ENCODE measurements at places on chromosomes 11 and 22. TPM values are rescaled to one million over a fixed set of nuclear protein-coding genes. Genes with fewer than 3 reads are reported as not detected.

- no peak for DNase-seq
These were observed 32.1 kb downstream of the APOL5 start for GRCh38 chr22:35749808-35750207.

ZNF143 gene
- 22.7 TPM for total RNA-seq

- no peak for DNase-seq
These were observed 60.0 kb upstream of the SORL1-AS1 start for GRCh38 chr11:121512468-121513465.

GRCh38 chr11:1727861-1728260 is 22.5 kb downstream of the IFITM10 start:
- no peak for DNase-seq

GRCh38 chr11:128664317-128664716 is 29.6 kb upstream of the FLI1 start:
- DNase-seq: no peak

- DNase-seq: no peak
These were observed 25.5 kb downstream of the MYBPC3 start for GRCh38 chr11:47327025-47327424.

DNA sequence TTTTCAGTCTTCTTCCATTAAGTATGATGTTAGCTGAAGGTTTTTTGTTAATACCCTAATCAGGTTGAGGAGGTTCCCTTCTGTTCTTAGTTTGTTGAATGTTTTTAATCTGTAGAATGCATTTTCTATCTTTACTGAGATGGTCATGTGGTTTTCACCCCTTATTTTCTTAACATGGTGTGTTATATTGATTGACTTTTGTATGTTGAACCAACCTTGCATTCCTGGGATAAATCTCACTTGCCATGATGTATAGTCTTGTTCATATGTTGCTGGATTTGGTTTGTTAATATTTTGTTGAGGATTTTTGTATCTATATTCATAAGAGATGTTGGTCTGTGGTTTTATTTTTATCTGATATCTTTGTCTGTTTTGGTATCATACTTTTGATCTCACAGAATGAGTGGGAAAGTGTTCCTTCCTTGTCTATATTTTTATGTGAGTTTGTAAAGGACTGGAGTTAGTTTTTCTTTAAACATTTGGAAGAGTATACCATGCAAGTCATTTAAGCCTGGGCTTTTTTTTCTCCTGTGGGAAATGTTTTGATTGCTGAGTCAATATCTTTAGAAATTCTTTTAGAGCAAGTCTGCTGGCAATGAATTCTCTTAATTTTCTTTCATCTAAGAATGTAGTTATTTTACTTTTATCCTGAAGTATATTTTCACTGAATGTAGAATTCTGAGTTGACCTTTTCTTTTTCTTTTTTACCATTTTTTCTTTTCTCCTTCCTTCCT is 5.5 kb upstream of the P4HA3 start:
- DNase-seq: no peak

APOL5 gene
- total RNA-seq: not detected

POU2AF2 gene
- total RNA-seq: not detected

- no peak for DNase-seq
These were observed 69.4 kb upstream of the FGF3 start for GRCh38 chr11:69888483-69889181.

DNA sequence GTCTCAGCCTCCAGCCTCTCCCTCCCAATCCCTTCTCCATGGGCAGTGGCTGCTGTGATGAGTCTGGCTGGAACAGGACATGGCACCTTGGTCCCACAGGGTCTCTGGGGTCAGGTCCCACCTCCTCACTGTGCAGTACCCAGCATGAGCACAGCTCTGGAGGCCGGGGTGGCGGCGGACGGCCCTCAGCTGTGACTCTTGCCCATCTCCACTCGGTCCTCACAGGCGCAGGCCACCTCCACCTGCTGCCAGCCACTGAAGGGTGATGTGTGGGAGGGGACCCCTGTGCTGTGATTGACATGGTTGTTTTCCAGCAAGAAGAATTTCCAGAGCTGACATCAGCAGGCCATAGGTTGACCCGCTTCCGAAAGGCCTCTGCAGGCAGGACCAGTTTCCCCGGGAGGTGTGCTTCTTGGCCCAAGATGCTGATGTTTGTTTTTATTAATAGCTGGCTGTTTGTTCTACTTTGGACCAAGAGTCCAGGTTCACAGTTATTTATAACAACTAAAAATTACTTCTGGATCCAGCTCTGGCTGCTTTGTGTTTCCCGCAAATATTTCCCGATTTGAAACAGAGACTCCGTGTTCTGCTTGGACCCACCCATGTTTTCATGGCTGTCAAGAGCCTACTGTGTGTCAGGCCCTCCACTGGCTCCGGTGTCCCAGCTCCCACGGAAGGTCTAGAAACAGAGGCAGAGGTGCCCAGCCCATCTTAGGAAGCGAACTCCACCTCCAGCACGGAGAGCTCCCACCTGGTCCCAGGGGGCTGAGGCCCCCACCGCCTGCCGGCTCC is 45.7 kb downstream of the SCUBE1 start:
- DNase-seq: peak; percentile 37

DNA sequence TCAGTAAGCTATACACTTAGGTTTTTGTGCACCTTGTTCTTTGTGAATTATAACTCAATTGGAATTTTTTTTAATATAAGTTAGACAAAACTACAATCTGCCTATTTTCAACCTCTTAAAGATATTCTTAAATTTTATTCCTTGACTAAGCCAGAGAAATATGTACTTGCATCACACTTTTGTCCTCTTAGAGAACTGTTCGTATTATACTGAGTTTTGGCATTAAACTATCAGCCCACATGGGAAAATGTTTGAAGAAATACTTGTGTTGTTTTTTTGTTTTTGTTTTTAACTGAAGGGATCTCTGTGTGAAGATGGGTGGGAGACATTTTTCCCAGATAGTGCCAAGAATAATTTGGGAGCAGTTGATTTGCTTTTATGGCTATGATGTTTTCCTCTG is 25.3 kb downstream of the CEP295 start:
- no peak for DNase-seq

DNA sequence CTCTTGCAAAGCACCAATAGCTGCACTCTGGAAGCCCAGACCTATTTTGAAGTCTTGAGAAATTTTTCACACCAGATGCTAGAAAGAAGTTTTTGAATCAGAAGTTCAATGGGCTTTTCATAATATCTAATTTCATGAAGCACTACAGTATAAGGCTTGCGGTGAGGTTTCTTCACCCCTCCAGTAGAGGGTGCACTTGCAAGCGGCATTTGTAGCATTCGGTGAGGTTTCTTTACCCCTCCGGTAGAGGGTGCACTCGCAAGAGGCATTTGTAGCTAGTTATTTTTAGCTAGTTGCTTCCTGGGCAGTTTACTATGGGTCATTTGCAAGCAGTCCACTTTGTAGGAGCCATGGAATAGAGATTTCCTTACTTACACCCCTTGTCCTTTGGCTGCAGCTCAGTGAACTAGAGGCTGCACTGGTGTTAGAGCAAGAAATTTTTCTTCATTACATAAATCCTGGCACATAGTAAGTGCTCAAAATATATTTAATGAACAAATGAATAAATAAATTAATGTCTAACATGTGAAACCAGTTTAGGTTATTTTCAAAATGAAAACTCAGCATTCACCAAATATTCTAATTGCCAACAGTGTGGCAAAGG is 7.8 kb upstream of the NOX4 start:
- DNase-seq: no peak

LIN7C gene
- 17.0 TPM for total RNA-seq

DNA sequence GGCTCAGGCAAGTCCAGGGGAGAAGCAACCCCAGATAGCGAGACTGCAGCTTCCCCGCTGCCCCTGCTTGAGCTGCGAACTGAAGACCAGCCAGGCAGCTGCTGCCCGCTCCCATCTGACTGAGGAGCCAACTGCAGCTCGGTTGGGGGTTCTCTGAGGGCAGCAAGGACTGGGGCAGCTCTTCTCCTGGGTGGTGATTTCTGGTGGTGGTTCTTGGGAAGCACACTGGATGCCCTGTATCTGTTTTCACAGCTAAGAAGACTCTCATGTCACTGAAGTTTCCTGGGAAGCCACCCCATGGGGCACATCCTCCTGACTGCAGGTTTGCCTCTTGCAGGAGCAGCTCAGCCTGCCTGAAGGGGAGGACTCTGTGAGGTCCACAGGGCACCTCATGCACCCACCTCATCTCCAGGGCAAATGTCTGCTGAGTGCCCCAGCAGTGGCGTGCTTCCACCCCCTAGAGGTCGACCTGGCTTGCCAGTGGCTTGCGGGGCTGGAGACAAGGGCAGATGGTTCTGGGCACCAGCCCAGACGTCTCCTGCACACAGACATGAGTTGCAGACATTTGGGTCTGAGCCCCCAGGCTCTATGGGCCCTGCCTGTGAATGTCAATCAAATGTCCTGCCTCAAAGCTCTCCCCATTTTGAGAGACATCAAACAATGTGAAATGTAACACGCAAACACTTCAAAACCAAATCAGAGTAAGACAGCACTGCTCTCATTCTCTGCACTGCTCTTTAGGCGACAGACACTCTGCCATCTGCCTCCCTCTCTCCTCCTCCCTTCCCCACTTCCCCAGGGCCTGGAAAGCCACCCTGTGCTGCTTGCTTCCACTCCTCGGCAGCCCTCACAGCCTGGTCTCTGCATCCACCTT is 800.9 kb downstream of the BRD1 start:
- DNase-seq: no peak

GLYATL1 gene
- total RNA-seq: not detected

ROBO4 gene
- 27.6 TPM for total RNA-seq

GRCh38 chr11:18692941-18693760 is 5.4 kb upstream of the TMEM86A start:
- DNase-seq: no peak

ART5 gene
- 2.5 TPM for total RNA-seq

DNA sequence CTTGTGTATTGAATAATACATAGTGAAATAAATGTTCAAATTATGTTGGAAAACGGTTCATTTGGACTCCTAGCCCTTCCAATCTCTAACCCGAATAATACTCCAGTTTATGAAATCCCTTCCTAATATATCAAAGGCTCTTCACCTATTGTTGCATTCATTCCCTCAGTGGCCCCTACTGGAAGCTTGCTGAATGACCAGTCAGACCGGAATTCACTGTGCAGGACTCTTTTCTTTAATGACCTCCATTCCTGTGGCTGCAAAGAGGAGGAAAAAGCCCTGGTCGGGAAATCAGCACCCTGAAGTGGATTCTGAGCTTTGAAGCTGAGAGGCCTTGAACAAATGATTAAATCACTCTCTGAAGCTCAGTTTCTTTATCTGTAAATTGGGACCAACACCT is 19.1 kb upstream of the RCN1 start:
- DNase-seq: no peak

DNA sequence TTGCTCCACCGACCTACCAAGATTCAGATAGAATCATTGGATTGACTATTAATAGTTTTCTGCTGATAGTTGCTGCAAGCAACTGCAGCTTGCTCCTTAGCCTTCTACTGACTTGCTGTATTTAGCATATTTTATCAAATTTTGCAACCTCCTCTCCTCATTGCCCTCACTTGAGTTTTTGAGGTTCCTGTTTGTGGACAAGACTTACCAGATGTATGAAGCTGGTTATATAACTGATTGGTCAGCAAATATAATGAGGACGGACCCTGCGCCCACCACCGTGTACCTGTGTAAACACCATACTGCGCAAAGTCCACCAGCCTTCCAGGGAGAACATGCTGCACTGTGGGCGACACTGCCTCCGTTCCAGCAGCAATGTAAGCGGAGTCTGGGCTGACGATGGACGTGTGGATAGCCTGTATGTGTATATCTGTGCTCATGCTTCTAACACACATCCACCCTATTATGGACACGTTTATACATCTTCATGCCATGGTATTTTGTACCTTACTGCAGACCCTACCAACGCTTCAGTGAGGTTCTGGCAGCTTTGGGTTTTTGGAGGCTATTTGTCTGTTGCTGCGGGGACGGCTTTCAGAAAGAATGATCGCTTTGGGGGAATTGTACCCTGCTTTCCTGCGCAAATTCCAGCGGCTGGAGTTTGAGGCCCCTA is 1.5 kb upstream of the USP18 start:
- no peak for DNase-seq

PRODH gene
- total RNA-seq: 7.4 TPM

All from Right ventricle myocardium inferior (tissue), 1 donor.